Head of caudate nucleus (tissue), 42 donors: ENCODE measurements at places on chromosomes 6 and 20.

GRCh38 chr6:33850869-33851541 lies 47.2 kb upstream of the MLN start:
- DNase-seq = no peak

- DNase-seq = no peak
Observed at GRCh38 chr6:26362093-26362835, 2.7 kb upstream of the BTN3A2 start.

DNA sequence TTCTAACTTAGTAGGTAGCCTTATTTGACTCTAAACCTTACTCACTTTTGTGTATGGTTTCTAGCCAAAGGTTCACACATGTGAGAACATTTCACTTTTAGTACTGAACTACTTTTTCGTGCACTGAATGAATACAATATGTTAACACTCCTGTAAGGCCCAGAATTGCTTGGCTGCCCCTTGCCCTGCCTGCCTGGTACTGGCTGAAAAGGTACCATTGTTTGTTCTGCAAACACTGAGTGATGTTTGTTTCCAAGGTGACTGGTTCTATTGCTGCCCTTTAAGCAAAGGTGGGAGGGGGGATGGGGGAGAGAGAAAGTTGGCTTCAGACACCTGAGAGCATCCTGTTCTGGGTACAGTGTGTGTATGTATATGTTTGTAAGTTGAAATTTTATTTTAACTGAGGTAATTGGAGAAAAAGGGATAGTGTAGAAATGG lies 31.2 kb downstream of the RREB1 start:
- DNase-seq = no peak

DNA sequence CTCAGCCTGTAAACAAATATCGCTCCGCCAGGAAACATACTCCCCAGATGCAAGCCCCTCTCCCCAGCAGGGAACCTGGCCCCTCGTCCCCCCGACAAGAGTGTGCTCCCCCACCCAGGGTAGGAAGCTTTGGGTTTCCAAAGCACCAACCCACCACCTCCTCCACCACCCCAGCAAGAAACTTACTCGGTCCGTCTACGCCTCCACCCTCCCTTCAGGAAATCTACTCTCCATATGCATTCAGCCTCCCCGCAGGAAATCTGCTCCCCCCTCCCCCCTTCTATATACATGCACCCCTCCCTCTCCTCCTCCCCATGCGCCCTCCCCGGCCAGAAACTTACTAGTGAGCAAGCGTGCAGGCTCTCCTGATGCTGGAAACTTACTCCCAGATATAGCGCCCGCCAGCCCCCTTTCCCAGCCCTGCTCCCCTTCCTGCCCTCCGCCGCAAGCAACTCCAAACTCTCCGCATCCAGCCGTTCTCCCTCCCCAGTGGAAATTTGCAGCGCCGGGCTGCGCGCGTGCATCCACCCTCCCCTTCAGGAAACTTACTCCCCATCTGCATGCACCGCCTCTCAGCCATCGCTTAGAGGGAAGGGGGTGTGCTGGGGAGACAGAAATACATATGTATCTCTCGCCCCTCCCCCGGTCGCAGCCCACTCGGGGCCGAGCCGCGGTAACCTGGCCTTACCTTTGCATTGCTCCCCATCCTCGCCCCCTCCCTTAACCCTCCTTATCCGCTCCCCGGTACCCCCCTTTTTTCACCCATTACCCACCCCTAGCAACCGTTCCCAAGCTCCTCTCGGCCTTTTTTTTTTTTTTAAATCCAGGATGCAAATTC lies at the start of gene TRERF1:
Gene TRERF1, minus strand, starts transcription at position 594 of the 838 bp plus-strand sequence. CDS start 182,336 bp downstream, outside the sequence.
- DNase-seq = peak; percentile 52

DNA sequence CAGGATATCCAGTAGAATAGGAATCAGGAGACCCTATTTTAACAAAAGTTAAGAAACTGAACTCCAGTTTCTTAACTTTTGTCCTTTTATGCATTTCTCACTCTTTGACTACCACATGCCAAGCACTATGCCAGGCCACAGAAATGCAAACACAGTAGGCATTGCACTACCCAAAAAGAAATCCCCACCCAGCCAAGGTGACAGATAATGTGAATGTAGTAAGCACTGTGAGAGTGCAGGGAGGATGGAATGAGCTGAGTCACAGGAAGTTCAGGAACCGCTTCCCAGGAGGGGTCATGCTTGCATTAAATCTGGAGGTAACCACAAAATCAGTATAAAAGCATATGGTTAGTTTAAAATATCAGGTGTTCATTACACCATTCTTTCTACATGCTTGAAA lies 20.1 kb upstream of the FAM83C start:
- DNase-seq = no peak

DNA sequence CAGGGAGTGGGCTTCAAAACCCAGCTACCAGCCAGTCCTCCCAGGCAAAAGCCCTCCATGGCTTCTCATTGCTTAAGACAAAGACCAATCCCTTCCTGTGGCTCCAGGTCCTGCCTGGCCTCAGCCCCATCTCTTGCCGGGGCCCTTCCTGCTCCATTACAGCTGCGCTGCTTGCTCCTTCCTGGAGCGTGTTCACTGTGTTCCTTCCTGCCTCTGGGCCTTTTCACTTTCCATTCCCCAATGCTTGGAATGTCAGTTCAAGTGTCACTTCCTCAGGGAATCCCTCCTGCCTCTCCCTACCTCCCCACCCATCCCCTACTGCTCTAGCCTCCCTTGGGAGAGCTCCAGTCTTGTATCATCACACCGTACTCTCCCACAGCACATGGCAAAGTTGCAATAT lies 11.1 kb upstream of the ITPR3 start:
- no peak for DNase-seq

GRCh38 chr20:21801193-21801592 lies 95.7 kb downstream of the PAX1 start:
- no peak for DNase-seq

DNA sequence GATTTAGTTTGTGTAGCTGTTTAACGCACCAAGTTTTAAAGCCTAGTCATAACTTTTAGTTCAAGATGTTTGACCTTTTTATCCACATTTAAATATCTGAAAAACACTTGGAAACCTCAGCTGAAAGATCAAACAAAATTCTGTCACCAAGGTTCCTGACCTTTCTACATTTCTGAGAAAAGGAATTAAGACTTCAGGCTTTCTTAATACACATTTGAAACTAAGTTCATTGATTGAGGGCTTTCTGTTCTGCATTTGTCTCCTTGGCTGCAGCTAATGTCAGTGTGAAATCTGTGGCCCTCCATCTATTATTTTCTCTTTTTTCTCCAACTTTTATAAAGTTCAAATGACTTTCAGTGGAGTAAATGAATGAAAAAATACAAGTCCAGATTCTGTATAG lies 22.7 kb upstream of the FBXL4 start:
- no peak for DNase-seq

DNA sequence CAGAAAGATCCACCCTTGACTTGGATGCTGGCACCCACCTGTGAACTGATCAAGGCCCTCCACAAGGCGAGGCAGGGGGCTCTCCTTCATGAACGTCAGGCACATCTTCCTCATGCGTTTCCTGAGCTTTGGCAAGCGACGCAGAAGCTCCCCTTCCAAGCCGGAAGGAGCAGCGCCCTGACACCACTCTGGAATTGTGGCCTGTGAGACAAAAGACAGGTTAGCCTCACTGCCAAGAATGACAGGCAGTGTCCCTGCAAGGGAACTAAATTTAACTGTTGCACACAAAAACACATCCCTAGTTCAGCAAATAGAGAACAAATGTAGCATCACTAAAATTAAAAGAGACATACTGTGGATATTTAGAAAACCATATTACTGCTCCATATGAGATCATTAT lies 42.0 kb upstream of the LYRM2 start:
- no peak for DNase-seq

DNA sequence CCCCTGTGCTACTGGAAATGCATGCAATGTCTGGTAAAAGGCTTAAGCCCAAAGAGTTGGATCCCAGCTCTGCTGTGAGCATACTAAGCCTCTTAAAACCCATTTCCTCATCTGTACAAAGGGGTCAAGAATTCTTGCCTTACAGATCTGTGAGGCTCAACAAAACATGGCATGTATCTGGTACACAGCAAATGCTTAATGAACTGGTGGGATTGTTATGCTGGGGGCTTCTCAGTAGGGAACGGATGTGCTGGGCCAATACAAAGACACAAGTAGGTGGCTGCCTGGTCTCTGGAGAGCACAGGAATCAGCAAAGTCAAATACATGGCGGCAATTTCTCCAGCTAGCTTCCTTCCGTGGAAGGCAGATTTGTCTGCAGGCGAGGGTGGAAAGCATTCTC lies 62.3 kb downstream of the LAMP5 start:
- no peak for DNase-seq

DNA sequence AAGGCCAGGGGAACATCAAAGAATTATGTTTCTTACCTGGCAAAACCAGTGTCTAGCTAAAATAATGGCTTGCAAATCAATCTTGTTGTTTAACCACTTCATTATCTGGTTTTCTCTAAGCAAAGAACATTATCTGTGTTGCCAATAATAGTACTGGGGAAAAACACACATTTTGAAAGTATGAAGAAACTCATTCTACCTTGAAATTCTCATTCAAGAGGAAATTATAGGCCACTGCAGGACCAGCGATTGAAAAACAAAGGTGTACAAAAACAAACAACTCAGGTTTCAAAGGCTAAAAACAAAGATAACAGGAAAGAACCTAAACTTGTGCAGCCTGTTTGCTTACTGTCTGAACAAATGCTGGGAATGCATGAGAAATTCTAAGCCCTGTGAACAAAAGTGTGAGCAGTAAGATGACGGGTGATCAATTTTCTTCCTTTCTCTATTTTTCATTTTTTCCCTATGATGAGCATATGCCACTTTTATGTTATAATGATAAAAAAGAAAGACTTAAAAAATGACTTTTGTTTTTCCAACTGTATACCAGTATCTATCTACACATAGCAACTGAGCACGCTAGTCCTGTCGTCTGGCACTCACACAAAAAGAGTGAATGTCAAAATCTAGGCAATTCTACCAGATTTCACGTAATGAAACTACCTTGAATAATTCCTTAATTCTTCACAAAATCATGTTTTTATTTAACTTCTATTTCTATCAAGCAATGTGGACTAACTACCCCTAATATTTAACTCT lies 117.9 kb downstream of the SGK1 start:
- DNase-seq = no peak
